Activated T-cell treated with anti-CD3 and anti-CD28 coated beads for 24 hours (primary cell): ENCODE measurements at places on chromosomes 5 and 9.

DNA sequence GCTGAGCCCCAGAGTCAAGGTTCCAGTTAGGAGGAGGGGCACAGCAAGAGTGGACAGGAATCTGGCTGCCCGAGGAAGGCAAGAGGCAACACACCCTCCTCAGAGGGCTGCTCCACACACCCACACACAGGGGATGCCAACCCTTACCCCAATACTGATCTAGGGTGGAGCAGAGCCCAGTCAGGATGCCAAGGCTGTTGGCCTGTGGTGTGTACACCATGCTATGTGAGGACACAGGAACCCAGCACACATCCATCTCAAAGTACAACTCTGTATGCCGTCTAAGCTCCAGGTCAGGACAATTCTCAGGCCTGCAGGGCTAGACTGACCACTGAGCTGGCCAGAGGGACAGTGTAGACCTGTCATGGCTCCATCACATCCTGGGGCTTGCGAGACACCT, 2.6 kb downstream of the SEPTIN8 start:
- DNase-seq = no peak

GRCh38 chr5:122236270-122237040, 75.6 kb upstream of the SNCAIP start:
- no peak for DNase-seq

- no peak for DNase-seq
Measured at GRCh38 chr9:113678119-113678858, 197.8 kb upstream of the ZNF618 start.

GRCh38 chr5:144433893-144434292, 263.2 kb downstream of the KCTD16 start:
- no peak for DNase-seq

- DNase-seq = no peak
Measured at GRCh38 chr5:90015584-90016018, 394.0 kb downstream of the CETN3 start.
